ENCODE measurements at places on chromosomes 1 and 21.

DNA sequence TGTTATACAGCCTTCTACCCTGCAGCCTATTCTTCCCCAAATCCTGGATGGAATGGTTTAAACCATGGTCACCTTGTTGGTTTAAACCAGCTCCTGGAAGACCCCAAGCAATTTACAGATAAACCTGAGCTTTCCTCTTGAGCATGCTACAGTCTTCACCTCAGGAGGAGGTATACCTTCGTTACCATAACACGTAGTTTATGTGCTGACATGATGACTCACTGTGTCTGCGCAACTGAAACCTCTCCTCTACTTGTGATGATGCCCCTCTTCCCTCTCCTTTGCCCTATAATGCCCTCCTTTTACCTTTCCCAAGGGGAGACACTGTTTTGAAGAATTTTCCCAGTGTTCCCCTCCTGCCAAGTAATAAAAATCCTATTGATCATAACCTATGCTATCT lies 457.3 kb upstream of the RGS18 start:
- DNase-seq = no peak

- DNase-seq = no peak
Observed at GRCh38 chr1:44949286-44949685, 37.1 kb downstream of the EIF2B3 start.

DNA sequence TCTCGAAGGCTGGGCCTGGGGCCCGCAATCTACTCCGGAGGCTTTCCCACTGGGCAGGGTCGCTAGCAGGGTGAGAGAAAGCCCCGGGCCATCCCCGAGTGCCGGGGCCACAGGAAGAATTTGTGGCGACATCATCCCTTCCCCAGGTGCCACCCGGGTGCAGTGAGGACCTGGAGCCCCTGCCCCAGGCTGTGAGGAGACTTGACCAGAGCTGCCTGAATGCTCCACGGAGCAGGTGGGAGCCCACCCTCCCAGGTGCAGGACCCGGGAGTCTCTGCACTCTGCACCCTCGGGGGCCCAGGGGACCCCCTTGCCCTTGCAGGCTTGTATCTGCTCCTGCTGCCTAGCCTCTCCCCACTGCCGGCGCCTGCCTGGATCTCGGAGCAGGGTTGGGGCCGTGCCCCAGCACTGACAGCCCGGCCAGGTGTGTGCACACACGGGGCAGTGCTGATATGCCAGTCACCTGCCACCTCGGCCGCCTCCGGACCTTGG lies 67.5 kb upstream of the RGS7 start:
- DNase-seq = no peak

DNA sequence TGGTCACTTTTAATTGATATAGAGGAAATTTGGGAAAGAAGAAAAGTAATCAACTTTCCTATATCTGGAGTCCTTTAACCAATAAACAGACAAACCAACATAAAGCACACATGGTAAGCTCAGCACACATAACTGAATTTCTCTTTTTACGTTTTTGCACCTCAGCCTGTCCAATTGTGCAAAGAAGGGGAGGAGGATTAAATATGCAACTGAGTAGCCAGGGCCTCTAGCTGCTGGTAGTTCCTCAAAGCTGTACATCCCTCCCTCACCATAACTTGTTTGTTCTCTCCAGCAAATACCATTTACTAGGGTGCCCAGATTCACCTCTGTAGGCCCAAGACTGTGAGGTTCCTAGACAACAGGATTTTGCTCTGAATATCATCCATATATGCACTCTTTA lies 25.4 kb downstream of the ST6GALNAC5 start:
- DNase-seq = no peak

- DNase-seq = no peak
Observed at GRCh38 chr1:200889571-200889970, 5.1 kb upstream of the INAVA start.

GRCh38 chr1:220370041-220370700 lies 97.9 kb upstream of the RAB3GAP2 start:
- DNase-seq = no peak

GRCh38 chr1:160628799-160629263 lies 18.0 kb downstream of the SLAMF1 start:
- DNase-seq = no peak
